ENCODE measurements at places on chromosomes 11 and 22.

DNA sequence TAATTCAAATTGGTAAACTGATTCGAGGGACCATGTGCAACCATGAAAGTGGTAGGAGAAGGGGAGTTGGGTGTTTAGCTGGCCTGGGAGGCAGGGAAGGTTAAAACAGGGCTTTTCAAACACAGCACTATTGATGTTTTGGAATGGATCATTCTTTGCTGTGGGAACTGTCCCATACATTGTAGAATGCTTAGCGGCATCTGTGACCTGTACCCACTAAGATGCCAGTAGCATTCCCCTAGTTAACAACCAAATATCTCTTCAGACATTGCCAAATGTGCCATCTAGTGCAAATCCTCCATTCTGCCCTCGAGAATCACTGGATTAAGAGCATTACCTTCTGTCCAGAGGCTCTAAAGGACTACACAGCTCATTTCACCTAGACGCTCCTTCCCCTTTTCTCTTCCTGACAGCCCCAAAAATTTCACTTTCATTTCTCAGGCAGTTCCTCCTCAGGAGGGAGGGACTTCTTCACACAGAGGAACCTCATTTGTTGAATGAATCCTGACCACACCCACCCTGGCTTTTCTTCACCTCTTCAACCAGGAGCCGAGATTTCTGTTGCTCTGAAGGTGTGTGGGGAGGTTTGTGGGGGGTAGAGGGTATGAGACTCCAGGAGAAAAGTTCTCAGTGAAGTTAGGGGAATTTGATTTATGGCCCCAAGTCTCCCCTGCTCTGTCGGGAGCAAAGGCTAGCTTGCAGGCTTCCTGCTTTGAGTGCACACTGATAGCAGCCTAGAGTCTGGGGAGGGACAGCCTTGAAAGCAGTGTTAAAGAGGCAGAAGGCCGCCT, at the start of gene TRIM34:
TSS of gene TRIM34 (plus strand) at position 513 of the 791 bp plus-strand sequence. CDS start 7,331 bp downstream, outside the sequence.
- DNase-seq: peak; percentile 67

DNA sequence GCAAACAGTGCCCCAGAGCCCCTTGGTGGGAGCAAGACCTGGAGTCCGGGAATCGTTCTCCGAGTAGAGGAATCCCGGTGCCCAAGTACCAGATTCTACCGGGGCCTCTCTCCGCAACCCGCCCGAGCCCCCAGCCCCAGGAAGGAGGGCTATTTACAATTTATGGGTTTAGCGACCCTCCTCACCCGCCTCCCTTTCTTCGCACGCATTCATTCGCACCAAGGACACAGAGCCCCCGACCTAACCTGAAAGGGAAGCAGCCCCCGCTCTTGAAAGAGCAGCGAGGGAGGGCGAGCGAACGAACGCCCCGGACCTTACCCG, 628 bp downstream of the LRP4 start:
- no peak for DNase-seq

DNA sequence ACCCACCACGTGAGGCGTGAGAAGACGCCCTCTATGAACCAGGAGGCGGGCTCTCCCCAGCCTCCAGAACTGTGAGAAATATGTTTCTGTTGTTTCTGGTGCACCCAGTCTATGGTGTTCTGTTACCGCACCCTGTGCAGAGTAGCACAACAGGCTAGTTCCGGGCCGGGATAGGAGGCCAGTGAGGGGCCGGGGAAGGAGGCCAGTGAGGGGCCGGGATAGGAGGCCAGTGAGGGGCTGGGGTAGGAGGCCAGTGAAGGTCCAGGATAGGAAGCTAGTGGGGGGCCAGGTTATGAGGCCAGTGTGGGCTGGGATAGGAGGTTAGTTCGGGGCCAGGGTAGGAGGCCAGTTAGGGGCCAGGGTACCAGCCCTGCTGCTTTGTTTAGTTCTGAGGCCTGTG, 204.6 kb downstream of the BARX2 start:
- DNase-seq: no peak

- DNase-seq: peak; percentile 16
Measured at GRCh38 chr11:12841946-12842630, 167.0 kb upstream of the RASSF10 start.

DNA sequence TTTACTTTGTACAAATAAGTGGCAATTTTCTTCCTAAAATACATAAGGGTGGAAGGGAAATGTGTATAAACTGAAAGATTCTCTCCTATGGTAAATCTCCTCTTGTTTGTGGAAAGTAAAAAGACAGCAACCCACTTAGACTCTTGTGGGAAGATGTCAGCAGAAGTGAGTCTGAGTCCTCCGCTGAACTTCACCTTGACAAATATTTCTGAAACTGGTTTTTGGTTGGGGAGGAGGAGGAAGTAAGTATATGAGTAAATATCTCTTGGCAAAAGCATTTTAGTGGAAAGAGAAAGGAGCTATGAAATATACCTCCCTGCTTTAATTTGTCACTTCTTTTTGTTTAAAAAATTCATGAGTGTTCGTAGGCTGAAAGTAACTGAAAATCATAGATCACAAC, 196.2 kb downstream of the KIRREL3 start:
- no peak for DNase-seq

- DNase-seq: no peak
Measured at GRCh38 chr11:2553198-2553597, 108.4 kb downstream of the KCNQ1 start.

DNA sequence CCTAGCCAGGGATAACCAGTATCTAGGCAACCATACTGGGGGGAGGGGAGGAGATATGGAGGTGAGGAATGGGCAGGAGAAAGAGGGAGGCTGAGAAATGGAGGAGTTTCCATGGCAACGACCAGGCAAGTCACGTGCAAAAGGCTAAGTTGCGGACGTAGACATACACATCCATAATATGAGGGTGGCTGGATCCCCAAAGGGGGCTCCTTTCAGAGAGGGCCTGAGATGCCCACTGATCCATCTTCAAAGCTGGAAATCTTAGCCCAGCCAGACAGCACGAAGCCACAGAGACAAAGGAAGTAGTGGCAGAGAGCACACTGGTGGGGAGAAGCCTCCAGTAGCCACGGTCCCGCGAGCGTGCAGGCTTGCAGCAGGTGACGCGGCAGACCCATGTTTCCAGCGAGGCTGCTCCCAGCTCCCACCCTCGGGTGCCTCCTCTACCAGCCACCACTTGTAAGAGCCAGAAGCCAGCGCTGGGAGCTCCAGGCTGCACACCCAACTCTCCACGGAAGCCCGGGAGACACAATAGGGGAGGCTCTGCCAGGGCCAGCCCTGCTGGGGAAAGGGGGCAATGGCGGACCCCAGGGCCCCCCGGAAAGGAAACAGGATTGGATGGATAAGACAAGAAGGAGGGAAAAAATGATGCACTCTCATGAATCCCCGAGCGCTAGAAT, 938 bp downstream of the FXYD6 start:
- no peak for DNase-seq

- no peak for DNase-seq
Measured at GRCh38 chr11:27553186-27553585, 46.6 kb upstream of the LIN7C start.

DNA sequence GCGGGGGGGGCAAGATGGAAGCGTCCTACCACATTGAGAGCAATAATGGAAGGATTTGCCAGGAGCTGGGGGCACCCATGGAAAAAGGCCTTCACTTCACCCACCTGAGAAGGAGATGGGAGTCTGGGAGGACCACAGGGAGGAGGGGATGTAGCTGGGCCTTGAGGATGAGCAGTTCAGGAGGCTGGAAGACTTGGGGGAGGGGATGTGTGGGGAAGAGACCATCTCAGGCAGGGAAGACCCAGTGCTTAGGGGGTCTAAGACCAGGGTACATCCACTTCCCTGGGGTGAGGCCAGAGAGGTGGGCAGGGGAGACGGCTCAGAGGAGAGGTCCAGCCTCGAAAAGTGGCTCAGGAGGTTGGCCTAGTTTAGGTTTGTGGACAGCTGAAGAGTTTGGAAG, 71.3 kb upstream of the TCF20 start:
- DNase-seq: no peak

Data from erythroblast (primary cell).